ENCODE measurements at places on chromosomes 3 and 15. TPM values are rescaled to one million over a fixed set of nuclear protein-coding genes. Genes with fewer than 3 reads are reported as not detected.

The CADPS gene
- under 0.01 TPM for total RNA-seq

The ACOX2 gene
- 1.7 TPM for total RNA-seq

The FETUB gene
- not detected for total RNA-seq

The SAMD7 gene
- total RNA-seq = not detected

The RUVBL1 gene
- total RNA-seq = 122 TPM

The KY gene
- total RNA-seq = not detected

The GHRL gene
- total RNA-seq = not detected

The P4HTM gene
- 28.9 TPM for total RNA-seq

The MAGEL2 gene
- 0.32 TPM for total RNA-seq

The LDHAL6B gene
- total RNA-seq = not detected

The MYL3 gene
- total RNA-seq = not detected

The CAPN7 gene
- total RNA-seq = 24.0 TPM

The RASL12 gene
- not detected for total RNA-seq

The PTX3 gene
- total RNA-seq = 925 TPM

The PLAAT1 gene
- not detected for total RNA-seq

The SLC15A2 gene
- under 0.01 TPM for total RNA-seq

The ACP3 gene
- total RNA-seq = not detected

The BDH1 gene
- total RNA-seq = 5.2 TPM

The GPR149 gene
- not detected for total RNA-seq

The ZPLD1 gene
- not detected for total RNA-seq

The MORC1 gene
- total RNA-seq = not detected

The ZSCAN2 gene
- total RNA-seq = 14.7 TPM

The CPA3 gene
- 13.0 TPM for total RNA-seq

The SNX4 gene
- total RNA-seq = 53.6 TPM

The CISH gene
- 0.15 TPM for total RNA-seq

The DNAJA4 gene
- 5.2 TPM for total RNA-seq

The EPHA3 gene
- not detected for total RNA-seq

The POTEB2 gene
- not detected for total RNA-seq

The CHST14 gene
- total RNA-seq = 10.7 TPM

The GRK7 gene
- total RNA-seq = not detected

The TF gene
- total RNA-seq = not detected

The SCN11A gene
- not detected for total RNA-seq

The MED12L gene
- 0.32 TPM for total RNA-seq

The ACKR2 gene
- total RNA-seq = not detected

The SLC28A2 gene
- total RNA-seq = not detected

The CIB2 gene
- total RNA-seq = 2.0 TPM

The NANOGP8 gene
- not detected for total RNA-seq

The GPR15 gene
- total RNA-seq = not detected

The CAPN3 gene
- 0.15 TPM for total RNA-seq

The IQCF5 gene
- total RNA-seq = not detected

The GOLGA8S gene
- total RNA-seq = 0.15 TPM

The IP6K2 gene
- total RNA-seq = 49.4 TPM

The ILDR1 gene
- not detected for total RNA-seq

The CPNE9 gene
- total RNA-seq = not detected

The MUC4 gene
- total RNA-seq = under 0.01 TPM

The INSYN1 gene
- total RNA-seq = not detected

The IL17RE gene
- 0.32 TPM for total RNA-seq

The CYP19A1 gene
- total RNA-seq = not detected

The PLA2G4D gene
- total RNA-seq = not detected

The IL17RD gene
- total RNA-seq = 0.32 TPM

The SLC12A1 gene
- total RNA-seq = not detected

The SAMMSON gene
- not detected for total RNA-seq

Measured in epithelial cell of umbilical artery (primary cell).